Mononuclear cell (primary cell): ENCODE measurements at places on chromosomes 13 and 19. TPM values are rescaled to one million over a fixed set of nuclear protein-coding genes. Genes with fewer than 3 reads are reported as not detected.

LYPD5 gene
- total RNA-seq, result not detected

ZNF614 gene
- total RNA-seq, result 17.4 TPM

C1QTNF9 gene
- not detected for total RNA-seq

RASIP1 gene
- 0.10 TPM for total RNA-seq

CRYL1 gene
- total RNA-seq, result 18.2 TPM

AXL gene
- total RNA-seq, result 0.31 TPM

ERICH6B gene
- total RNA-seq, result not detected

SULT2B1 gene
- total RNA-seq, result not detected

BORCS8 gene
- 4.6 TPM for total RNA-seq
